8988T (cell line): ENCODE measurements at places on chromosomes 5 and 9.
A peak's percentile ranks its signal among the peaks of the same experiment; 100 is the strongest.

DNA sequence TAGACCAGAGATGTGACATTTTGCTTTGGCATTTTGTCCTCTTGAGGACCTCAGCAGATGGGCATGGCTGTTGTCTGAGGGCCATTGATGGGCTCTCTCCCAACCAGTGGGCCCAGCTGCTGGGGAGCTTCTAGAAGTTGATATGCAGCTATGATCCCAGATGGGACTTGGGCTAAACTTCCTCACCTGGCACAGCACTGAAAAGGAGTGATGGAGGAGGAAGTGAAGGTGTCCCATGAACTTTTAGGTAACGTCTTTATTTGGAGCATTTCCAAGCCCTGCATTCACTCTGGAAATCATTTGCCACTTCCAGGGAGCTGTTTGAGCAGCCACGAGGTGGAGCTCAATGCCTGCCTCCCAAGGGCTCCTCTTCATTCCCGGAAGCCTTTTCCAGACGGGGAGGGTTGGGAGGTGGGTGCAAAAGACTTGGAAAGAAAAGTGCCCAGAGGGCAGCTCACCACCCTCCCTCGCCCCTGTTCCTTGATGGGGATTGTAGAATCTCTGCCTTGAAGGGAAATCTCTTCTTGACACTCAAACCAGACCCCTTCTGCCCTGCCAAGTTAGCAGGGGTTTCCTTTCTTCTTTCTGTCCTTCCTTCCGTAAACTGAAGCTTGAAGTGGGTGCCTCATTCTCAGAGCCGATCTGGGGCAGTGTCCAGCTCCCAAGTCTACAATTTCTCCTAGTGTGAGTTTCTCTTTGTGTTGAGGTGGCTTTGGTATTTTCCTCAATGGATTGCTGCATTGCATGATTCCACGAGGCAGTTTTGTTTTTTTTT lies 18.1 kb upstream of the NEUROG1 start:
- no peak for DNase-seq

DNA sequence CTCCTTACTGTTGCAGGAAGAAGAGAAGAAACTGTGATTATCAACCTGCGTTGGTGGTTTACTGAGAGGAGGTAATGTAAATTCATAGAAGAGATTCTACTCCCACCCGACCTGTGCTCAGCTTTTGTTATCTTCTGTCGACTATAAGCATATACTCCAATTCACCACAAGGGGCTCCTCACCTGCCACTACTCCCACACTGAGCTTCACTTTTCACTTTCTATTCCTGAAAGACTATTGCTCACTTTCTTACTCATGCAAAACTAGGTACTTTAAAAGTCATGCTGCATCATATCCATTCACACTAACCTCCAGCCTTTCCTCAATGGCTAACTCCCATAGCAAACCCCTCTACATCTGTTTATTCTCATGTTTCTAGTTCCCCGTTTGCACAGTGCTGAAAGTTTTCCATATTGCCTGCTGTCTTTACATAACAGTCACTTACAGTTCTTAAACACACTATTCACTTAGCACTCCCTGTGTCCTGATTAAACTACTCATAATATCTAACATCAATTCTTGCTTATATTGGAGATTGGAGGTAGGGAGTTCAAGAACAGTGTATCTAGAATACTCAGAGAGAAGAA lies 1062.6 kb downstream of the NR2F1-AS1 start:
- peak; percentile 14 for DNase-seq

GRCh38 chr9:127445851-127446712 lies 5.1 kb downstream of the RPL12 start:
- no peak for DNase-seq

DNA sequence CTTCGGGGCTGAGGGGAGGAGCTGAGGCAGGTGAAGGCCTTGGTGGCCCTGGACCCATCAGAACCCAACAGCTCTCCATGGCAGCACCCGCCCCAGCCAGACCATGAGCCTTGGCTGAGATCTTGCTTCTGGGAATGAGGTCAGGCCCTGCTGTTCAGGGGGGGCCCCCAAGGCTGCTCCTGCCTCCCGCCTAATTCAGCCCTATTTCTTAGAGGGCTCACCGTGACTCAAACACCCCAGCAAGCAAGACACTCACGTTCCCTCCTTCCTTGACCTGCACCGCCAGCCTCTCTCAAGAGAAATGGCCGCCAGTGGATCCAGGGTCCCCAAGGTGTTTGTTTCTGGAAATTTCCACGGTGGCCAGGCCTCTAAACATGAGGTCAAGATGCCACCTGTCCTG lies 61.4 kb upstream of the PPP1R26 start:
- DNase-seq, result no peak

GRCh38 chr9:13322828-13323550 lies 43.5 kb upstream of the MPDZ start:
- no peak for DNase-seq

GRCh38 chr5:105218018-105218417 lies 1655.4 kb upstream of the NUDT12 start:
- no peak for DNase-seq

DNA sequence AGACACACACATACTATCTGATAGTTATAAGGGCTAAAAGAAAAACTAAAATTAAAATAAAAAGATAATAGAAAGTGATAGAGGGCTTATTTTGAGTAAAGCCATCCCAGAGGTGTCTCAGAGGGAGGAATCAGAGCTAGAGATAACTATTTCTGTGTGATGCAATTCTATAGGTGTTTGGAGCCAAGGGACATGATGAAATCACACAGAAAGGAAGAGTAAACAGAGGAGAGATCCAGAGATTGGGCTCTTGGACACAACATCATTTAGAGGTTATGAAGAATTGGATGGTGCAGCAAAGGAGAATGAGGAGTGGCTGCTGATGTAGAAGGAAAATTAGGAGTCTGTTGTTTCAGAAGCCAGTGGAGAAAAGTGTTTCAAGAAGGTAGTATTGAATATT lies 393.5 kb downstream of the DIRAS2 start:
- DNase-seq, result no peak

DNA sequence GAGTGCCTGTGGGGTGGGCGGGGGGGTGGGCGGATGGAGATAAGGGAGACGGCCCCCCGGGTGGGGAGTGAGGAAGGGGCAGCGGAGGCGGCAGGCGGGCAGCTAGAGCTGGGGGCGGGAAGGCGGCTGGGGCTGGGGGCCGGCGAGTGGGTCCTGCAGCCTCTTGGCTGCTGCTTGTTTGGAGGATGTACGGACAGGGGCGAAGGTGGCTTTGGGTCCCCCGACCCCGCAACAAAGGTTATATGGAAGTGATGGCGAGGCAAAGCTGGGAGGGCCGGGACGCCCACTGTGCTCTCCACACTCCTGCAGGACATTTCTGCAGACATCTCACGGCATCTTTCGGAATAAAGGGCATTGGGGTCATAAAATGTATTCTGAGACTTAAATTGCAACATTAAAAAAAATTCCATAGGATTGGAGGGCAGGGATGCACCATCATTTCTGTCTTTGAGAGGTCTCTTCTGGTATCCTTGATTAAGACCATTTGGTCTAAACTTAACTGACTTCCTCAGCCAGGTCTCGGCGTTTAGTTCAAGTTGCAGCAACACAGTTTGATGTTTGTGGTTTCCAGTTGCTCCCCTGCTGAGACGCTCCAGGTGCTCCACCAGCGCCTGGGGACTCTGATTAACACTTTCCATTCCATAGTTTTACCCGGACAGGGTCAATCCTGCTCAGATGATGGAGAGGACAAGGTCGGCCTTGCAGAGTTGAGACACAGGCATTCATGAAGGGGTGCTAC lies 101.6 kb upstream of the SSBP2 start:
- DNase-seq, result no peak

DNA sequence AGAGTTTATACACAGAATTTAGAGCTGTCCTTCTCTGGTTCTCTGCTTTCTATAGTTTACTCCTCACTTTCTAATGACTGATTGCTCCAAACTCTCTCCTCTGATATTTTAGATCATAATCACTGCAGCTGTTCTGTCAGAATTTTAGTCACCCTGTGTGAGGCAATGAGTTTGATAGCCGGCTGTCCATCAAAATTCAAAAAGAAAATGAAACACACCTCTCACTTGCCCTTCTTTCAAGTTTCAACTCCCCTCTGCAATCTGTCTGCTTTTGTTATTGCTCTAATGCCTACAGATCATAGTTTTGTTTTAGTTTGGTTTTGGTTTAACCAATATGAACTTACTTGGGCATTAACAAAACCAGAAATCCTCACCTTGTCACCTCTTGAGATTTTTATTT lies 23.3 kb upstream of the ABLIM3 start:
- DNase-seq, result no peak

GRCh38 chr9:97923529-97924108 lies 1.3 kb upstream of the TRMO start:
- no peak for DNase-seq

DNA sequence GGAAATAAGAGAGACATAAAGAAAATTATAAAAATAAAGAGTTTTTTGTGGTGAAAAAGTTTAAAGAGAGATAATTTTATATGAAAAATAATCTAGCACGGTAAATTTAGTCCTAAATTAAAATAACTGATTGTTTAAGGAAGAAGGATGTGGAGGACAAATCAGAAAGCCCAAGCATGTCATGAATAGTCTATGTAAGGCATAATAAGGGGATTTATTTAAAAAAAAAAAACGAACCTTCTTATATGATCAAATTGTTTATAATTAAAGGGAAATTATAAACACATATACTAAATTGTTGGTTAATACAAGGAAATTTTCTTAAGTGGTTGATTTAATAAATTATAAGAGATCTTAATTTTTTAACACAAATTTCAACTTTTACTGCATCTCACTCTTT lies 551.8 kb upstream of the TYRP1 start:
- DNase-seq, result no peak

- no peak for DNase-seq
These were observed 2.4 kb upstream of the DOK3 start for GRCh38 chr5:177511796-177512675.

DNA sequence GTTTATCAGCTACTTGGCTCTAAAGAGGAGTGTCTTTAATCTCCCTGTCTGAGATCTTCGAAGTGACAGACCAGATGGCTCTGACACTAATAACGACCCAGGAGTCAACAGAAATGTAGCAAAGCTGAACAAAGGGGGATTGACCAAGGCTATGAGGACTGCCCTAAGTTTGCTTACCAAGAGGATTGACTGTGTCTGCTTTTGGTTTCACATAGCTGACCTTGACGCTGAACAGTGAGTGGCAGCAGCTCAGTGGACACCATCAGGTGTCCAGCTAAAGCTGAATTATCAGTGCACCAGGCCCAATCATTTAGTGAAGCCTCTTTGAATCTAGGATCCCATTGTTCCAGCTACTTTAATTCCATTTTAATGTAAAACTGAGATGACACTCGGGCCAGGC lies 262.6 kb downstream of the COX7C start:
- DNase-seq, result no peak

- DNase-seq, result no peak
These were observed 67.2 kb upstream of the DAP start for GRCh38 chr5:10828241-10828640.

- DNase-seq, result no peak
These were observed 1.9 kb downstream of the PCDHGC5 start for GRCh38 chr5:141490771-141491170.

DNA sequence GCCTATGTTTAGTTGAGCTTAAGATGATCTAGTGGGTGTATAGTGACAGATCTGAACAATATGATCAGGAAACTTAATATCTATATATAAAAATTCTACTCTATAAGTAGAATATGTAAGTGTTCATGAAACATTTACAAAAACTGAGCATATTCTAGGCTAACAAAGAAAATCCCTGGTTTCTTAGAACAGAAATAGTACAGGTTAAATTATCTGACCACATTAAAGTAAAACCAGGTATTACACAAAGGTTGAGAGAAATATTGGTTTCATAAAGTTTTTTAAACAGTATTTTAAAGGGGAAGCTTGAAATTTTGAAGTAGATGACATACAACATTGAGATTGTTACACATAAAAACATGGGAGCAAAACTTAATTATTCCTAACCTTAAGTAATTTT lies 39.3 kb downstream of the LRRC70 start:
- no peak for DNase-seq

DNA sequence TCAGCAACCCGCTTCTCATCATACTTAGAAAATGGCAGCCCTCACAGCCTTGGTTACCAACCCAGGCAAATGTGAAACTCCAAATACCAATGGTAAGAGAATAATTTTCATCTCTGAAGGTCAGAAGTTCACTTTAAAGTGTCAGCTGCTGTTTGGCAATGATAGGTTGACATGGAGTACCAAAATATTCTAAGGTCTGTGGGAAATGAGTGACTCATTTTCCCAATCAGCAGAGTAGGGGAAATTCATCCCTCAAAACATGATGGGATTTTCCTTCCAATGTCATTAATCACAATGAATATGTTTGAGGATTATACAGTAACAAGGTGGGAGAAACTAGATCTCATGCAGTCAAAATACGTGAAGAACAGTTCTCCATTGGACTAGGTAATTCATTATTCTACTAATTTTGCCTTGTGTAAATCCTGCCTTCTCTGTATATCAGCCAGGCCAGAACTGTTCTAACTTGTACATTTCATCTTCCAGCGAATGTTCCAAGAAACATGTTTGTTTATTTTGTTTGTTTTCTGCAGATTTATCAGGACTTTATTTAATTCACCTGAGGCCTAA lies 53.1 kb upstream of the ERBIN start:
- no peak for DNase-seq

DNA sequence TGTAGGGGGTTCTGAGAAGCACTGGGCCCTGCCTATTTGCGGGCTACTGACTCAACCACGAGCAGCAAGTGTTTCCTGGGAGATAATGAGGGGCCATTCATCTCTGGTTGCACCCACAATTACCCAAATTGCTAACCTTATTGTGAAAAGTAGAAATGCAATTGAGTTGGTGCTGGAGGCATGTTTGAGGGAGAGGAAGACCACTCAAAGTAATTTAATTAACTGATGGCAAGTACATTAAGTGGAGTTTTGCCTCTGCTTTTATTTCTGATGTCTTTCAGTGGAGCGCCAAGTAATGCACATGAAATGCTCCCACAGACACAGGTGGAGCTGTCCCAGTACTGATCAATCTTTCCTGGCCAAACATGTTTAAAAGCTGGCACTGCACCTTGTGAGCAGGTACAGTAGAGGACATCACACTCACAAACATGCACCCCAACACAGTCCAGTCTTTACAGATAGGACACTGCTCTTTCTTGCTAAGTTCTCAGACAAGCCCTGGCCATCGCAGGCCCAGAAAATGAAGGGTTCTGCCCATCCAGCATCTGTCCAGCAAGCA lies 195.4 kb downstream of the HSPA4 start:
- no peak for DNase-seq

- DNase-seq, result no peak
These were observed 715 bp downstream of the RC3H2 start for GRCh38 chr9:122904466-122904822.

DNA sequence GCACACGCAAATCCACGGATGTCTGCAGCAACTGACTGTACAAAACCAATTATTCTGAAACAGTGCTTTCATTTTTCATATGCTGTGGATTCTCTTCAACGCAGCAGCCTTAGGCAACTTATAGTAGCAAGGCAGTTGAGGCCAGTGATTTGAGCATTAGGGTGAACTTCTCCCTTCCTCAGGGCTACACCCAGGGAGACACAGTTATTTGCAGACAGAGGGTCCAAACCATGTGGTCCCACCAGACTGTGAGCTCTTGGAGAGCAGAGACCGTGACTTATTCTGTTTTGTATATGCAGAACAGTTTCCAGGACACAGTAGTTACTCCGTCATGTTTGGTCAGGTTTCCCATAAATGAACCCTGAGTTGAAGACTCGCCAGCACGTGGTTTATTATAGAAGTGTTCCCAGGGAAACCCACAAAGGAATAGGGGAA lies 19.0 kb upstream of the WHRN start:
- no peak for DNase-seq
